Effector CD4-positive, alpha-beta T cell (primary cell): ENCODE measurements at places on chromosomes 4 and X.

DNA sequence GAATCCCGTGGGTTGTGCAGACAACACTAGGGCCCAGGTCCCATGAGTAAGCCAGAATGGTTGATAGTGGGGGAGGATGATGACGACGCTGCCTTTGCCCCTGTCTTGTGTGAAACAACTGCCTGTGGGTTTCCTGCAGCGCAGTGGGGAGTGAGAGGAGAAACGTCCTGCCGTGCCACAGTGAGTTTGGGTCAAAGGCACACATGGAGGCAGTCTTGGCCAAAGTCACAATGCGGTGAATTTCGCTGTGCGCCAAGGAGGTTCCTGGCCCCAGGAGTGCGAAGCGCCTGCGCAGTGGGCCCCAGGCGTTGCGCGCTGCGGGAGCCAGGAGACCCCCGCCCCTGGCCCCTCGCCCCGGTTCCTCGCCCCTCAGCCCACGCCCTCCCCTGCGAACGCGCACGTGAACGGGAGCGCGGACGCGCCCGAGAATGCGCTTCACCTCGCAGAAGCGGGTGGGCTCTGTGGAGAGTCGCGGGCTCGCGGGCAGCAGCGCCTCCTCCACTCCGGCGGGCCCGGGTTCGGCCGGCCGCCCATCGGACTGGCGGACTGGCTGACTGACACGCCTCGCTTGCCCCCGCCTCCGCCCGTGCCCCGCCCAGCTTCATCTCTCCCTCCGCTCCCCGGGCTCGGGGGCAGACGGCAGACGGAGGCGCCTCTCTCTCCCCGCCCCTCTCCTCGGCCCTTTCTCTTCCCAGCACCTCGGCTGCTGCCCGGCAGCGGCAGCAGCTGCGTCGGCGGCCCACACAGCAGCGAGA lies at the start of gene NUDT10:
TSS of gene NUDT10 (plus strand) at position 635 of the 755 bp plus-strand sequence. CDS start 144 bp downstream, outside the sequence.
- no peak for DNase-seq

- no peak for DNase-seq
Measured at GRCh38 chr4:55032179-55032578, 93.2 kb downstream of the KDR start.

- DNase-seq: no peak
Measured at GRCh38 chr4:116598980-116599789, 486.2 kb downstream of the TRAM1L1 start.

DNA sequence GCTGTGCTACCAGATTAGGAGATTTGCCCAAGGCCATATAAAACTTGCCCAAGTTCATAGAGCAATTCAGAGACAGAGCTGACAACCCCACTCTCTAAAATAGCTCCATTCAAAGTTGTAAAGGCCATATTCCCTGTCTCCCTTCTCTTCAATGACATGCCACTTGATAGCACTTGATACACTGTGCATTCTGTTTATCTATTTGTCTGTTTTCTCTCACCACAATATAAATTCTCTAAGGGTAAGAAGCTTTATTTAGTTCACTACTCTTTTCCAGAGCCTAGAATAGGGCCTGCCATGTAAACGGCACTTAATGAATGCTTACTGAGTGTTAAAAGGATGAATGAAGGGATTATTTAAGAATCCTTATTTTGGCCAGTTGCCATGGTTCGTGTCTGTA lies 24.1 kb upstream of the MAP9 start:
- DNase-seq: no peak

DNA sequence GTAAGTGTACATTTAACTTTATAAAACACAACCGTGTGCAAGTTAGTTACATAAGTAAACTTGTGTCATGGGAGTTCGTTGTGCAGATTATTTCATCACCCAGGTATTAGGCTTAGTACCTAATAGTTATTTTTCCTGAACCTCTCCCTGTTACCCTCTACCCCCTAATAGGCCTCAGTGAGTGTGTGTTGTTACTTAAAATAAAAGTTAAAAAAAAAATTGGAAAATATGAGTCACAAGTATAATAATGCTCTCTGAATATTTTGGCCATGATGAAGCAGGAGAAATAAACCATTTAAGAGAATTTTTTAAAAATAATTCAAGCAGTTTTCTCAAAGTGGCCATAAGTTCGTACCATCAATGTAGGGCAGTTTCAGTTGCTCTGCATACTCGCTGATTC lies 105.1 kb upstream of the GRID2 start:
- DNase-seq: no peak

- DNase-seq: no peak
Measured at GRCh38 chrX:10702031-10702430, 81.6 kb upstream of the MID1 start.

DNA sequence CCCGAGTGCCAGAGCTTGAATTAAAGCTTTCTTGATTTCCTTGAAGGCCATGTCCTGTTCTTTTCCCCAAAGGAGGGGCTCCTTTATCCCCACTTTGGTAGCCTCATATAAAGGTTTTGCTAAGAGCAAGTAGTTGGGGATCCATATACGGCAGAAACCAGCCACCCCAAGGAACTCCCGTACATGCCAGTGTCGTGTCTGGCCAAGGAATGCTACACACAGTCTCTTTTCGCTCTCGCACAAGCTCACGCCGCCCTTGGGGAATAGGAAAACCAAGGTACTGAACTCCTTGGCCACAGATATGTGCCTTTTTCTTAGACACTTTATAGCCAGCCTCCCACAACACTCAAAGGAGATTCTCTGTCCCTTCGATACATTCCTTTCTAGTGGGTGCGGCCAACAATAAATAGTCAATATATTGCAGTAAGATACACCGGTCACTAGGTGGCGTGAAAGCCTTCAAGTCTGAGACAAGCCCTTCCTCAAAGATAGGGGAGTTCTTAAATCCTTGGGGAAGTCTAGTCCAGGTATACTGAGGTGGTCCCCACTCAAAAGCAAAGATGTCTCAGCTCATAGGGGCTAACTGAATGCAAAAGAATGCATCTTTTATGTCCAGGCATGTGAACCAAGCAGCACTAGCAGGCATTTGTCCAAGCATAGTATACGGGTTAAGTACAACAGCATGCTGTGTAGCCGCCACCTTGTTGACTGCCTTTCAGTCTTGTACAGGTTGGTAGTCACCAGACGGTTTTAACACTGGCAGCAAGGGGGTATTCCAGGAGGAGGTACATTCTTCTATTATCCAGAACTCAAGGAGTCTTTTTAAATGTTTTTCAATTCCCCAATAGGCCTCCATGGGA lies 57.8 kb upstream of the XAGE1B start:
- DNase-seq: no peak

- DNase-seq: no peak
Measured at GRCh38 chrX:29090811-29091210, 503.6 kb downstream of the IL1RAPL1 start.

DNA sequence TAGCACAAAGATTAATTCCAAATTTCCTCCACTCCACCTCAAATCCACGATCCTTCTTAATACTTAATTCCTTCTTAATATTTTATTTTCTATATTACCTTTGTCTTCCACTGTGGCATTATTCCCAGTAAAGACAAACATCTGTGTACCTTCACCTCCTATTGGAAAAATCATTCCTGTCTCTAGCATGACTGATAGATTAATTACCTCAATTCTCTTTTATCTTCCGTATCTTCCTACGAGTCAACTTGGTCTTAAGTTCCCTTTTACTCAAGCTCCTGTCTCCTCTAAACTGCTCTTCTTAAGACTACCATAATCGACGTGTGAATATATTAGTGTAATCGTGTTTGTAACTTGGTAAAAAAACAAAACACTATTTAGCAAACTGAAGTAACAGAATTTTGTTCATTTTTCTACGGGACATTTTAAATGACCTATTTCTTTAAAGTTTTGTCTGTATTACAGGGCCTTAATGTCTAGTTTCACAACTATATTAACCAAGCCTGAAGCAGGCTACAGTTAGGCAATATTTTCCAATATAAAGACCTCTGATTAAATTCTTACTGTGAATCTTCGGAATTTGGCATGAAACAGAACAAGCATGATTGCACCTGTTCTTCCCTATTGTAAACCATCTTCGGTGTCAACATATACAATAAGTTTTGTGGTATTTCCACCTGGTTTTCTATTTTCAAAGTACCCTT lies 1.1 kb upstream of the USP38 start:
- DNase-seq: no peak

GRCh38 chrX:69107231-69107739 lies 58.0 kb downstream of the PJA1 start:
- no peak for DNase-seq

GRCh38 chr4:46900082-46900481 lies 9.0 kb downstream of the COX7B2 start:
- no peak for DNase-seq

DNA sequence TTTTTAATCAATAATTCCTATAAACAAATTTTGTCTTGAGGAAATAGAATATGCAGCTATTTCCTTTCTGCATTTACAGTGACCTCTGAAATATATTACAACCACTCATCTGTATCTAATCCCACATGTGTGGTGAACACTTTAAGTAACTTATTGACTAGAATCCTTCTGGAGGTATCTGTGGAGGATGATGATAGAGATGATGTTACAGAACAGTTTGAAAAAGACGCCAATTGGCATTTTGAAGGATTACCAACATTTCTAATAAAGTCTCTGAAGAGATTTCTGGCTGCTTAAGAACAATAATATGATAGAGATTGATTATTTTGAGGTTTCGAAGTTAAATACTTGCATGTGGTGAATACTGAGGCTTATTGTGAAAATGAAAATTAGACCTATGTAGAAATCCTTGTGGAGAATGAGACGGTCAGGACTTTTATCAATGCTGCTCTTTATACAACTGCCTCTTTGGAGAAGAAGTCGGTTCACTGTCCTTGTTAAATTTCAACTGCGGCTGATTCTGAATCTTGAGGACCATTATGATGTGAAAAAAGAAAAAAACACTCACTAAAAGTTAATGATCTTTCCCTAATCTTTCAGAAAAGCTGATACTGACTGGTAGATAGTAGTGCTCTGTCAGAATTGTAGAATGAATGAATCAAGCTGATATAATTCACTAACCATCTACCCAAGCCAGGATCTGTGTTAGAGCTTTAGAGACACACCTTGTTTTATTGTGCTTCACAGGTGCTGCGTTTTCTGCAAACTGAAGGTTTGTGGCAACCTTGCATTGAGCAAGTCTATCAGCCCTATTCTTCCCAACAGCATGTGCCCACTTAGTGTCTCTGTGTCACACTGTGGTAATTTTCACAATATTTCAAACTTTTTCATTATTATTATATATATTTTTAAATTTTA lies 204.7 kb downstream of the SPRY1 start:
- no peak for DNase-seq

DNA sequence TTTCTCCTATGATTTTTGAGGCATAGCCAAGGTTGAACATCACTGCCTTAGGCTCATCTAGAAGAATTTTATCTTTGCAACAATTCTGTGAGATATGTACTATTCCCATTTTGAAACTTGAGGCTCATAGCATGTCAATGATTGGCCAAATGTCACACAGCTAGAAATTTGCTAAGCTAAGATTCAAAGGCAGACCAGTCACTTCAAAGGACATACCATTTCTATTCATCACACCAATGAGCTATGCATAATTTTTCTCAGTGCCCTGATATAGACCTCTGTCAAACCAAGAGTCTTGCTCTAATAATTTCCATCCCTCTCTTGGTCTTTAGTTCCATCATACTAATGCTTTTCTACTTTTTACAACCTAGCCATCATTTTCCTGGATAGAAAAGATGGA lies 27.6 kb upstream of the SERTM2 start:
- no peak for DNase-seq

- no peak for DNase-seq
Measured at GRCh38 chr4:140018931-140019618, 134.9 kb downstream of the MAML3 start.

DNA sequence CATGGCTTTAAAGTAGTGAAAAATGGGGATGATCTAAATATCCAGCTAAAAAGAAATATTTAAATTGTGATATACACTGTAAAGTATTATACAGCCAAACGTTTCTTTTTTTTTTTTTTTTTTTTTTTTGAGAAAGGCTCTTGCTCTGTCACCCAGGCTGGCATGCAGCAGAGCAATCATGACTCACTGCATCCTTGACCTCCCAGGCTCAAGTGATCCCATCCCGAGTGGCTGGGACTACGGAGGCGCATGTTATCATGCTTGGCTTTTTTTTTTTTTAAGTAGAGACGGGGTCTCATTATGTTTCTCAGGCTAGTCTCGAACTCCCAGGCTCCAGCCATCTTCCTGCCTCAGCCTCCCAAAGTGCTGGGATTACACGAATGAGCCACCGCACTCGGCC lies 17.1 kb downstream of the SMIM14 start:
- no peak for DNase-seq

DNA sequence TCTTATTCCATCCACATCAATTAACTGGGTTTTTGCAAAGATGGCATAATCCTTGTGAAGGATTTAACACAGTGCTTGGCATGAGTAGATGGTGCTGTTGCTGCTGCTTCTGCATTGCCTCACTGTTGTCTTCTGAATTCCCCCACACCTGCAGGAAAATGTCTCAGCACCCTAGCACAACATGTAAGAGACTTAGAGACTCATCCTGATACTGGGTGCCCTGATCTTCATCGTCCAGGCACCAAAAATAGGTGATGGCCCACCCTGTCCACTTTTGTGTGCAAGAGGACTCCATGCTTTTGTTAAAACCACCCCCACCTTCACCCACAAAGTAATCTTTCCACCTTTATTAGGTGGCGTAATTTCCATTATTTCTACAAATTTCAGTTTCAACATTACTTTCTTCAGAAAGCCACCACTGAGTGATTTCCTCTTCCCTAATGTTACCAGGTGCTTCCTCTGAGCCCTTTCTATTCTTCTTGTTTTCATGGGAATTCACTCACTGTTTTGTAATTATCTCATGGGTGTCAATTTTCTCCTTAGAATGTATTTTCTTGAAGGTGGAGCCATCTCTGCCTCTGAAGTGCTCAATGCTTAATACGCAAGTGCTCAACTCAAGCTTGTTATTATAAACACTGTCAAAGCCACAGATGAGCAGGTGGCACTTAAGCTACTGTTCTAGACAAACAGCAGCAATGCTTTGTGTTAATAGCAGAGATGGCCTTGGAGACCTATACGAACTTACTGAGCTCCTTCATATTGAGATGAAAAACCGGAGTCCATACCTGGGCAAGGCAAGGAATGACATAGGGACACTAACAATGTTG lies 89.5 kb downstream of the HS3ST1 start:
- DNase-seq: no peak

DNA sequence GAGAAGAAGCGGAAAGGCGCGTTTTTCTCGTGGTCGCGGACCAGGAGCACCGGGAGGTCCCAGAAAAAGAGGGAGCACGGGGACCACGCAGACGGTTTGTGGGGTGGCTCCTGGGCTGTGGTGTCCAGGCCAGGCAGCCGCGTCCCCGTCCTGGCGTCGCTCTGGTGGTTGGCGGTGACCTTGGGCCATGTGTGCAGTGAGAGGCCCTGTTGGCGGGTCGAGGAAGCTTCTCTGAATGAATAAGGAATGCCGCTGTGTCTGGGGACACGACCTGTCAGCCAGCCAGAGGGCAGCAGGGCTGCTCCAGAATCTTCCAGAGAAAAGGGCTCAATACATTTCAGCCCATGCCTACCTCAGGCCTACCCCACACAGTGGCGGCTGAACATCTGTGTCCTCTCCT lies 24.3 kb upstream of the HGFAC start:
- DNase-seq: no peak

GRCh38 chrX:136528645-136529315 lies 3.2 kb upstream of the VGLL1 start:
- no peak for DNase-seq

DNA sequence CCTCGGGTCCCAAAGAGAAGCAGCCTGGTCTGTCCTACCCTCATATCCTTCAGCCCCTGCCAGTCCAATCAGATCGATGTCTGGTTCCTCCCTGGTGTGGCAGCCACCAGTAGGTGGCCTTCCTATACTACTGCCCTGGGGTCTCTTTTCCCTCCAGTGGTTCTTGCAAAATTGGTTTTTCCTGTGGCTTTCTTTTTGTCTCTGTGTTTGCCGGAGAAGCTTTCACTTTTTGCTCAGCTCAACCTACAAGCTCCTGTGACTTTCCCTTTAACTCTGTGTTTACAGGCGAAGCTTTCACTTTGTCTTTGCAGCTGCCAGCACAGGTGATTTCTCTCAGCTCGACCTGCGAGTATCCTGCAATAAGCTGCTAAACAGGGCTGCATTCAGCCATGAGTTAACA lies 46.8 kb downstream of the UGT2A3 start:
- no peak for DNase-seq
